ENCODE measurements at places on chromosomes 1 and 21. TPM values are rescaled to one million over a fixed set of nuclear protein-coding genes. Genes with fewer than 3 reads are reported as not detected.
A peak's percentile ranks its signal among the peaks of the same experiment; 100 is the strongest.

The TMEM51 gene
- not detected for total RNA-seq

The ACBD6 gene
- 50.9 TPM for total RNA-seq

The ZBED6 gene
- 21.3 TPM for total RNA-seq

DNA sequence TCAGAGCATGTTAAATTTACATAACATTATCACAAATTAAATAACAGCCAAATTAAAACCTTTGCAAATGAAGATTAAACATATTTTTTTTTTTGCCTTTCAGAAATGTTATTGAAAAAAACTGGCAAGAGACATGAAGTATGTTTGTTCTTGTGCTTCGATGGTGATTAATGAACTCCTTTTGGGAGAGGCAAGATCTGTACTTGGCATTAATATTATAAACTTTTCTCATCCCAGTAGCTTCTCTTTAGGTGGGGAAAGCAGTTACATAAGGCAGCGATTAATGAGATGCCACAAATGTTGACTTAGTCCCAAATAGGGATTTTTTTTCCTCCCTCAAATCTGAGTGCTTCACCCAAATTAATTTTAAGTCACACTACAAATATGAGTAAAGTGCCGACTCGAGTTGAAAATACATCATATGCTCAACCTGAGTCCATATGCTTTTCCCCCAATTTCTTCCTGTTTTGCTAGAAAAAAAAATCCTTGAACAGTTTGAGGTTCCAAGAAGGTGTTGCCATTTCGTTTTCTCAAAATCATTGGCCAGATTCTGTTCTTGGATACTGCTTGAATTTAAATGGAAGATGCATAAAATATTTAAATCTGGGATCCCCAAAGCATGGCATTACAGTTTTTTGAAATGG, 294.5 kb downstream of the VAV3 start:
- no peak for DNase-seq
- H3K4me3 ChIP-seq: no peak overlapping the region
- no peaks in the 10 kb centered on the region for H3K36me3 ChIP-seq

DNA sequence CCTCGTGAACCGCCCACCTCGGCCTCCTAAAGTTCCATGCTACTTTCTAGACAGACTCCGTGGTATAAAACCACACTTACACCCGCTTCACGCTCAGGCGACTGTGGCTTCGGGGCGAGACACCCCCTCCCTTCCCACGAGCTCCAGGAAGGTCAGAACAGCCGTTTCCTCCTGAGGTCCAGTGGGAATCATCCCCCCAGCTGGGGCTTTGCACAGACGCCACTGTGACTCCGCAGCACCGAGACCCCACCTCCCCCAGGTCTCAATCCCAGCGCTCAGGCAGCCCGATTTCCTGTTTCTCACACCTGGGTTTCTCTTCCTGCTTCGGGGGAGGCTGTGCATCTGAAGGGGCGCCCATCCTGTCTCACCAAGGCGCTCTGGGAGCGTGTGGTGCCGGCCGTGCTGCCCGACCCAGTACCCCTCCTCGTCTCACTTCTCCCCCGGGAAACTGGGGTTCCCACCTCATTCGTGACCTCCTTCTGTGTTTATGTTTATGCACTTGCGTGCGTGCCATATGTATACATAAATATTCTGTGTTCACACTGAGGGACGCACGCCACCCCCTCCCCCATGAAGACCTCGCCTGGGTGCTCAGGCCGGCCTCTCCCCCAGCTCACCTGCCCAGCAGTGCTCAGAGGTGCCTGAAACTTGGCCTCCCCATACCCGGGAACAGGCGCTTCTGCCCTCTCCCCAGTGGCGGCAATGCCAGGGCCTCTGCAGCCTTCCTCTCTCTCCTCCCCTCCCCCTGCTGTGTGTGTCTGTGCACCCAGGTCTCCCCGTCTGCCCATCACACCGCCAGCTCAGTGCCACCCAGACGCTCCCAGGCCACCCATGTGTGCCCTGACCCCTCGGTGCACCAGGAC, 14.6 kb downstream of the SLC35E2B start:
- peaks cover 3% of the 10 kb centered on the region for H3K36me3 ChIP-seq
- H3K27ac ChIP-seq: peak overlapping the region; percentile 80
- peak; percentile 20 for DNase-seq

GRCh38 chr1:12246584-12246983, 16.8 kb downstream of the VPS13D start:
- no peak overlapping the region for H3K27ac ChIP-seq
- no peaks in the 10 kb centered on the region for H3K4me1 ChIP-seq
- H3K36me3 ChIP-seq: peaks cover 43% of the 10 kb centered on the region
- no peaks in the 10 kb centered on the region for H3K27me3 ChIP-seq
- H3K4me3 ChIP-seq: no peak overlapping the region

- H3K4me3 ChIP-seq: no peak overlapping the region
- H3K27ac ChIP-seq: peak overlapping the region; percentile 1
- H3K27me3 ChIP-seq: peaks cover 1% of the 10 kb centered on the region
- peaks cover 26% of the 10 kb centered on the region for H3K4me1 ChIP-seq
- peaks cover 24% of the 10 kb centered on the region for H3K36me3 ChIP-seq
Observed at GRCh38 chr1:151846062-151846568, 6.5 kb upstream of the C2CD4D start.

Data from activated T-helper 1 cell treated with anti-CD3 and anti-CD28 coated beads, Interleukin-12 subunit alpha, Interleukin-12 subunit beta, Interleukin-2, Interleukin-4 antibody, amounts not matched to agents 30 ng/mL and 10 ng/mL and 1 ng/mL, durations not matched to agents 14 hours and 24 hours and 36 hours (primary cell).